Iris pigment epithelial cell (primary cell): ENCODE measurements at places on chromosomes 4 and X.
A peak's percentile ranks its signal among the peaks of the same experiment; 100 is the strongest.

DNA sequence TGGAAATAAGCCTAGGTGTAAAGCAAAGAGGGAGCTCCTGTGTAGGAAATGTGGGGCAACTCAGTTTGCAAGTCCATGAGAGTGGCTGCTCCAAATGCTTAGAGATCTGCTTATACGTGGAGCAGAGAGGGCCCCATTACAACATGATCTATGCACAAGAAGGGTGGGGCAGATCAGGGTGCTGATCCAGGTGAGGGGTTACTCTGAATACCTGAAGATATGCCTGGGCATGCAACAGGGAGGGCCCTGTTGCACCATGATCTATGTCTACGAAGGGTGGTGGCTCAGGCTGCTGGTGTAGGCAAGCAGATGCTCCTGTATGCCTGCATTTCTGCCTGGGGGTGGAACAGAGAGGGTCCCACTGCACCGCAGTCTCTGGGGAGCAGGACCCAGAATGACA, 1121.2 kb downstream of the RAPGEF2 start:
- DNase-seq, result no peak

DNA sequence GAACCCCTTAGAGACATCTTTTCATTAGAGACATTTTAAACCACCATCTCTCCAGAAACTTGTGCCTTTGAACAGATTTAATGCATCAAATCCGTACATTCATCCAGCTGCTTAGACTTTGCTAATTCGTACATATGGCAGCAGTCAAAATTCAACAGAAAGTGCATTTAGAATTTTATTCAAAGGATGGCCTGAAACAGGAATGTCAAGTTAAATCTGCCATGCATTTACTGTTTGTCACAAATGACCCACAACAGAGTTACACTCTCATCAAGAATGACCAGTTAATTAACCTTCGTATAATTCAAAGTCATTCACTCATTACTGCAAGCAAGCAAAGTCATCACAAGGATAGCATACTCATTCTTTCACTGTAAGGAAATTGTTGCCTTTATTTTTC, 284.3 kb downstream of the SLC7A11 start:
- DNase-seq, result no peak

DNA sequence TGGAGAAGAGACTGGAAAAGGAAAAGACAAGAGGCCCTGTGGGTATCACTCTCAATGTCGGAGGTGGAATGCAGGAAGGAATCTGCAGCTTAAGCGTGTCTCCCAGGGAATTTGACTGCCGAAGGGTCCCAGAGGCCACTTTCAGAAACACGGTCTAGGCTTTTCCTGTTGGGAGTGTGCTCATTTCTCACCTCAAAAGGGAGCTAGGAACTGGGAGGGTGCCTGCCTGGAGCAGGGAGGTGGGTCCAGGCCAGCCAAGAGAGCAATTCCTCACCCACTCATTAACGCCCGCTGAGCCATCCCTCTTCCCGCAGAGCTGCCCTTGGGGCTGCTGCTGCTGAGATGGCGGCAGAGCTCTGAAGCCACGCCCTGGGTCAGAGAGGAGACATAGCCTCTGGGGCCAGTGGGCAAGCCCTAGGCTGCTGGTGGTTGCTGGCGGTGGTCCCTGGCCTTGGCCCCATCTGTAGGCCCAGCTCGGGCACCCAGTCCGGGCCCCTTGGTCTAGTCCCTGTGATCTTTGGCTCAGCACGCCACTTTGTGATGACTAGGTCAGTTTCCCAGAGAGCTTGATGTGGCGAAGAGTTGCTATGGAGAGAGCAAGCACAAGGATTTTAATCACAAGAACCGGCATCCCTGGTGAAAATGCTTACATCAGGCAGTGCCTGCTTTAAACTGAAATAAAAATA, 4.1 kb downstream of the ZNF185 start:
- no peak for DNase-seq

GRCh38 chr4:24793219-24794005, 2.0 kb upstream of the SOD3 start:
- DNase-seq, result no peak

DNA sequence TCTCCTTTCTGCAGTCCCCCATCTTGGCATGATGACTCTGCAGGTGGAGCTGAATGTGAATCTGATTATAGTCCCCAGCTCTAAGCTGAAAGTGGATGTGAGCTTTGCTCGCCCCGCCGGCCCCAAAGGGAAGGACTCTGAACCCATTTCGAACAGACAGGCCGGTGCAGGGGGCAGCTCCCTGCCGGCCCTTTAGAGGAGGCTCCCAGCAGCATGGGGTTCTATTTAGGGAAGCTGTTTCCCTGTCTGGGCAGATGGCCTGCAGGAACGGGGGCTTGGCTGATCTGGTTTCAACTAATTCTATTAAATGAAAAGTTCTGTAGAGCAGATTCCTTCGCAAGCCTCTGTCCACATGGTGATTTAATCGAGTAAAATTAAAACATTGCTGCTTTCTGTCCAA, 104.8 kb upstream of the MSX1 start:
- DNase-seq, result no peak

- peak; percentile 23 for DNase-seq
Observed at GRCh38 chrX:105701310-105702052, 120.9 kb upstream of the NRK start.

- DNase-seq, result no peak
Observed at GRCh38 chrX:1341545-1342184, 5.1 kb downstream of the IL3RA start.

DNA sequence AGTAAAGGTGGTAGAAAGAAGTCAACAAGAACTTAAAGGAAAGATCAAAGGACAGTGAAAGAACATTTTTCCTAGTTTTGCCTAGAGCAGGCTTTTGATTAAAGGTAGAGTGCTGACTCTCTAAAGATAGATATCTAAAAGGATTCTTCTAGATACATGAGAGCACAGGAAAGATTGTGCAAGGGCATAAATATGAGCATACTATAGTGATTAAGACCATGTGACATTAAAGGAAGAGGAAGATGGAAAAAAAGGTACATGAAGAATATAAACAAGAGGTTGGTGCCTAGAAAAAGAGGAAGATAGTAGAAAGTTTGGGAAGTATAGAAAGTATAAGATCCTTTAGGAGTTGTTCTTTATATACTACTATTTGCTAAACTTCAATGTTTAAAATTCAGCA, 26.1 kb upstream of the TET2 start:
- no peak for DNase-seq

DNA sequence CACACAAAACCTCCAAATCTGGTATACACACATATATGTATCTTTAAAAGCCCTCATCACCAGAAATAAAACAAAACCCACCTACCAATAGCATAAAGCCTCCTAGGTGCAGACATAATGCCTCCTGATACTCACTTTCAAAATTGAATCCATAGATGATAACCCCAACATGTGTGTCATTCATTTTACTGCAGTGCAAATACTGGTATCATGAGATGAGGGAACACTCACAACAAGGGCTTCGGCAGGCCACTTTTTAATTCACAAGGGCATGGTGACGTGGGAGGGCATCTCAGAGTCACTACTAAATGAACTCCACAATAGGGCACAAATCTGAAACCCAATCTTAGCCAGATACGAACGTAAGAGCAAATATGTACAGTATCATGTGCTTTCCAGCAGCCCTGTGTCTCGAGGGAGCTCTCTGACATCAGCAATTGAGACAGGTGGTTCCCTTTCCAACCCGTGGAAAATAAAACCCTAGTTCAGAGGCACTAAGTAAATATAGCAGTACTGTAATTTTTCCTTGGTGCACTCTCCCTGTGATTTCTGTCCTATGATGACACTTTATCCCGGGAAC, 14.1 kb upstream of the PPARGC1A start:
- no peak for DNase-seq

DNA sequence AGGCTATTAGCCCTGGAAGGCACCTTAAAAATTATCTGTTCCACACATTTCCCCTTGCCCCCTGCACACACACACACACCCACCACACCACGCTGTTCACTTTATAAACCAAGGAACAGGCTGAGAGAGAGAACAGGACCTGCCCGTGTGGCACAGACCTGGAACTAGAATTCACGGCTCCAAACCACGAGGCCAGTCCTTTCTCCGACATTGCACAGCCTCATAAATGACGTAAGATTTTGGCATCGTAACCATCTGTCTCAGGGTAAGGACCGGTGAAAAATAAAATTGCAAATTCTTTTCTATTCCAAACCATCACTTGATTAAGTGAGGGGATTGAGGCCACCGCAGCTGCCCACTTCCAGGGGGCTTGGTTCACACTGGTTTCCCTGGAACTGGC, 330.3 kb downstream of the BCOR start:
- no peak for DNase-seq

- no peak for DNase-seq
Observed at GRCh38 chr4:25901030-25901430, 13.0 kb upstream of the SMIM20 start.

- DNase-seq, result no peak
Observed at GRCh38 chrX:25667681-25668080, 470.5 kb upstream of the MAGEB18 start.

- DNase-seq, result no peak
Observed at GRCh38 chr4:94576210-94576609, 124.5 kb downstream of the PDLIM5 start.

DNA sequence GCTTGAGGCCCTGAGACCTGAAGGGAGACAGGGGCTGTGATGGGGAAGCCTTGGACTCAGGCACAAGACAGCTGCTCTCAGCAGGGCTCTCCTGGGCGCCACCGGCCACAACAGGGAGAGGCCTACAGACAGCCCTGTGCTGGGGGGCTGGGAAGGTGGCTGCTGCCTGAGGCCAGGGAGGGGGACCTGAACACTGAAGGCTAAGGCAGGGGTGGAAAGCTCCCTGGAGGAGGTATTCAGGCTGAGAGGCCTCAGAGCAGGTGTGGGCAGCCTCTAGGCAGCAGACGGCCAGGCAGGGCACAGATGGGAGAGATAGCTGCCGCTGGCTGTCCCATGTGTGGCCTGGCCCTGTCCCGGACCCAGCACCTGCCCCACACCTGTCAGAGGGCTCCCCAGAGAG, 33.0 kb downstream of the TACC3 start:
- no peak for DNase-seq

GRCh38 chrX:134026565-134027311, 41.3 kb upstream of the GPC3 start:
- DNase-seq, result peak; percentile 42

GRCh38 chr4:53920883-53921282, 143.5 kb downstream of the CHIC2 start:
- DNase-seq, result no peak

DNA sequence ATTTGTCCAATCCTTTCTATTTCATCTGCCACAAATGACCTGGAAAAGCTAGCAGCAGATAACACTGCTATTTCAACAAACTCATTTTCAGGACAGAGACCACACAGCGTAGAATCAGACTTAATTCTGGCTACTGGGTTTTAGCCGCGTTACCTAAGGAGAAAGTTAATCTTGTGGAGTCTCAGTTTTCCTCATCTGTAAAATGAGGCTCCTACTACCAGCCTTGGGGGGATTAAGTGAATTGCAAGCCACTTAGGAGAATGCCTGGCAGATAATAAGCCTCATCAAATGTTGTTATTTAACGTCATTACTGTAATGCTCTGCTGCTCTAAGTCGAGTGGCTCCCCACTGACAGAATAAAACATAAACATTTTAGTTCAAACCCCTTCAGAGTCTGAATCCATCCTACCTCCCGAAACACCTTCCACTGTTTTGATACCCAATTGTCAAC, 1.4 kb downstream of the CCNI start:
- no peak for DNase-seq

- peak; percentile 62 for DNase-seq
Observed at GRCh38 chr4:15935504-15936402, 2.8 kb downstream of the FGFBP1 start.

DNA sequence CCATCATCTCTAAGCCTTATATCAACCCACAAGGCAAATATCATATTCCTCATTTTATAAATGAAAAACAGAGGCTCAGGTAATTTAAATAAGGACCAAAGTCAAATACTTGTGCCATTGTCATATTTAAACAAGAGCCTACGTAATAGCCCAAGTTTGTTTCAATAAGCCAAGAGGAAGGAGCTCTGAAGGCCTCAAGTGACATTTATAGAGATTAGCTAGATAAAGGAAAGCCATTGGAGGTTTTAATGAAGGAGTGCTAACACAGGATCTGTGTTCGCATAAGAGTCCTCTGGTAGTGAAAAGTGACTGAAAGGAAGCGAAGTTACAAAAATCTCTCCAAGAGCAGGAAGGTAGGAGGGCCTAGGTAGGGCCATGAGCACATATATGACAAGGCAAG, 384.9 kb upstream of the NOCT start:
- no peak for DNase-seq
